ENCODE measurements at places on chromosomes 3 and 15.
A peak's percentile ranks its signal among the peaks of the same experiment; 100 is the strongest.

GRCh38 chr3:64267721-64268604 is 42.7 kb upstream of the PRICKLE2 start:
- DNase-seq: no peak

GRCh38 chr3:101954936-101955335 is 105.6 kb downstream of the NFKBIZ start:
- DNase-seq: no peak

GRCh38 chr3:88385090-88385489 is 235.3 kb downstream of the C3orf38 start:
- no peak for DNase-seq

DNA sequence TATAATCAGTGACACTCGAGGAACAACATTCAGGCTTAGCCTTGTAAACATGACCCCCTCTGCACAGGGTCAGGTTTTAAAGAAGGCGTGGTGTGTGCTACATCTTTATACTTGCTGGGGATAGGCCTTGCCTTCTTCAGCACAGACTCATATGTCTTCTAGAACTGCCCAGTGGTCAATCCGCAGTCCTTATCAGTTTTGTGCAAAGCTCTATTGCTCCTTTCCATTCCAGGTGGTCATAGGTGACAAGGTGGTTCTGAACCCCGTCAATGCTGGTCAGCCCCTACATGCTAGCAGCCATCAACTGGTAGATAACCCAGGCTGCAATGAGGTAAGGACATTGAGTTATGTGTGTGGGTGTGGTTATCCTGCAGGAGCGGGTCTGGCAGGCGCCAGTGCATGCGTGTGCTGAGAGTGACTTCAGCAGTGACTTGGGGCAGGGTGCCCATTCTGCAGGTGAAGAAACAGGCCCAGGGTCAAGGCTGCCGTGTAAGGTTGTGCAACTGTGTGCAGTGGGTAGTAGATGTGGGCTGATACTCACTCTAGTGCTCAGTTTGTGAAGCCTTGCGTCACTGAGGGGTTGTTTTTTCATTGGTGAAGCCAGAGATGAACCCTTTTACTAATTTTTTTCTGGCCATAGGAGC is 150.9 kb downstream of the ITPR1 start:
- no peak for DNase-seq

- no peak for DNase-seq
Observed at GRCh38 chr3:188389711-188390342, 235.9 kb downstream of the LPP start.

- no peak for DNase-seq
Observed at GRCh38 chr15:85710340-85710842, 84.3 kb downstream of the KLHL25 start.

- no peak for DNase-seq
Observed at GRCh38 chr3:155252021-155252420, 41.5 kb downstream of the STRIT1 start.

DNA sequence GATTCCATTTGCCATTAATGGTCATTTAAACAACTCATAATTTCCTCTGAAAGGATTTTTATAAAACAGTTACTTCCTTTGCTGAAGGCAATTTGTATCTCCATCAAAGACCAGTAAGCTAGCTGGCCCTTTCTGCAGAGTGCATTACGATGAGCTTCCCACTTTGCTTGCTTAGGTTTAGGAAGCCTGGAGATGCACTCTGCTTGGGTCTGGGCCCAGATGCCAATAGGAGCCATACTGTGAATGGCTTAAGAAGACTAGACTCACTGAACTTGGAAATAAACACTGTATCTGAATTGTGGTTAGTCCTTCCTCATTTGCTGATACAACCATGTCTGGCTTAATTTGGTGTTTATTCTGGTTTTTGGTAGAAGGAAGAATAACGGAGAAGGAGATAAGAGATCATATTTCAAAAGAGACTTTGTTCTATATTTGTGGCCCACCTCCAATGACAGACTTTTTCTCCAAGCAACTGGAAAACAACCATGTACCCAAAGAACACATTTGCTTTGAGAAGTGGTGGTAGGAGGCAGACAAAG is 38.1 kb downstream of the OXNAD1 start:
- DNase-seq: no peak

- DNase-seq: no peak
Observed at GRCh38 chr3:77620009-77620408, 580.1 kb downstream of the ROBO2 start.

DNA sequence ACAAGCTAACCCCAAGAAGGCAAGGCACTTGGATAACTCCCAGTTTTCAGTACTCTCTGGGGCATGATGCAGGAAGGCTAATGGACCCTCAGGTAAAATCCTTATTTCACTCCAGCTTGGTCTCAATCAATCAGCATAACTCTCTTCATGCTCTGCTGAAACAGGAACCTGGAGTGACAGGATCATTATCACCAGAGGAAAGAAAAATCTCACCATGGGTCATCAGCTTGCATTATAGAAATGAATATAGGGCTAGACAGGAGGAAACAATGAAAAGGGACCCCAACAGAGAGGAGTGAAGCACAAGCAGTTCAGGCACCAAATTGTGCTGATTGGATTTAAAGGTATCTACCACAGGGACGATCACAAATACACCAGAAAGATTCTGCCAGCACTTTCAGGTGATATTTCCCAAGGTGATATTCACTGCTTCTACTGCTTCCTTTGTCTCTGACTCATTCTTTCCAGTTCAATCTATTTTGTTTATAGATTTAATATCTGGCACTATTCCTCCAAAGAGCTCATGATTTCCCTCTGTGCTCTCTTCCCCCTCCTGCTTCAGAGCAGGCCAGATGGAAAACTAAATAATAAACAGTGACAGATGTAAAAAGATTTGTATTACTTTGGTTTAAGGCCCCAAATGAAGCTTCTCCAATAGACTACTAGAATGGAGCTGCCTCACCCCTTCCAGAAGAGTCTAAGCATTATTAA is 22.9 kb upstream of the THUMPD3 start:
- DNase-seq: no peak

DNA sequence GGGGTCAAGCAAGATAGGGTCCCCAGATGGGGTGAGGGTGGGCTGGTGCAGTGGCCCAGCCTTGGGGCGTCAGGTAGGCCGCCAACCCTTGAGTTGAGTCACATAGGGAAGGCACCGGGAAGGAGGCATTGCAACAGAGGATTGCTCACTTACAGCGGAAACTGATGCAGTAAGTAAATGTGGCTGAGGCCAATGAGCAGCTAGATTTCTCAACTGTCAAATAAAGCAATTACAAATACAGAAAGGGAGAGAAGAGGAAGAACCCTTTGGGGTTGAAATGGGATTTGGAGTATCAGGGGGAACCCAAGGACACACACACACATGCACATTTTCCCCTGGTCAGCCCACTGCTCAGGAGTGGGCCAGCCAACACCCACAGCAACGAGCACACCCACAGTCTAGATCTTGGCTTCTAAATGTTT is 44.0 kb downstream of the CHSY1 start:
- no peak for DNase-seq

GRCh38 chr3:10023587-10024310 is 2.5 kb upstream of the FANCD2 start:
- DNase-seq: no peak

GRCh38 chr3:57755368-57755675 is 787 bp upstream of the SLMAP start:
- peak; percentile 19 for DNase-seq

DNA sequence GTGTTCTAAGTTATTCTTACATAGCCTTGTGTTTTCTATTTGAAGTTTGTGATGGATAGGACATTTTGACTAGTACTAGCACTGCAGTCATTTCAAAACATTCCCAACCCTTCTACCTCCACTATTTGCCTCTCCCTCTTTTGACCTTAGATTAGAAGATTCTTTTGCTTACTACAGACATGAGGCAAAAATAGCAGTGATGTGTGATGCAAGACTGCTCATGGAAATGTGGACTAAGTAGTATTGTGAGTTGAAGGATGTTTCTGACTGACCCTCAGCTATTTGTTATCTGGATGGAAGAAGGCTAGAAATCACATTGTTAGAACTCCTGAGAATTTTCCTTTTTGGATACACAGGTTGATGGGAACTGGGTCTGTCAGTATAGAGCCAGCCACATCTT is 45.9 kb downstream of the ATP2C1 start:
- DNase-seq: no peak

DNA sequence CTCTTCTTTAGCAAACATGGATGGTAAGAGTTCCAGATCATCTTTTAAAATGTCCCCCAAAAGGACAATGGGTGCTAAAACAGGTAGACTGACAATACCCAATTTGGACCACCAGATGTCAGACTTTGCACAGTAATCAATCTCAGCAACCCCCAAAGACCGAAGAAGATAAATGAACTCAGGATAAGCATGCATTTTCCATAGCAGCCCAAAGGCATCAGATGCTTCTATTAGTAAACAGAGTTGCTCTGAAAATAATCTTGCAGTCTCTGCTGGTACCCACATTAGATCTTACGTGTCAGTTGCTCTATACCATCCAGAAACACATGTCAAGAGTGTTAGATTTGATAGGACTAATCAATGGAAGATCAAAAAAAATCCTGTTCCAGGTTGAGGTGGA is 20.6 kb downstream of the MYH15 start:
- DNase-seq: peak; percentile 40

DNA sequence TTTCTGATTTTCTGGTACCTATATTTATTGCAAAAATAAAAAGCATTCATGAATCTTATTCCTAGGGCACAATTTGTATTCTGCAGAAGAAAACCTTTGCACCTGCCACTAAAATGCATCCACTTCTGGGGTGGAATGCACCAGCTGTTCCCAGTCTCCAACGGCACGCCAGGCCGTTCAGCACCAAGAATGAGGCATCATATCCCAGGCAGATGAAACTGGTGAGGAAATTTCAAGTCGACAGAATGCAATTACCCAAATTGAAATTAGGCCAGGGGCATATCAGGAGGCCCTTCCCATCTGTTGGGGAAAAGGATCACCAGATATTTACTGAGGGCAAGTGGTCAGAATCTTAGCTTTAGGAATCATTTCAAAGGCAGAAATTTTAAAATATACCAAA is 13.6 kb upstream of the RBMS3 start:
- no peak for DNase-seq

DNA sequence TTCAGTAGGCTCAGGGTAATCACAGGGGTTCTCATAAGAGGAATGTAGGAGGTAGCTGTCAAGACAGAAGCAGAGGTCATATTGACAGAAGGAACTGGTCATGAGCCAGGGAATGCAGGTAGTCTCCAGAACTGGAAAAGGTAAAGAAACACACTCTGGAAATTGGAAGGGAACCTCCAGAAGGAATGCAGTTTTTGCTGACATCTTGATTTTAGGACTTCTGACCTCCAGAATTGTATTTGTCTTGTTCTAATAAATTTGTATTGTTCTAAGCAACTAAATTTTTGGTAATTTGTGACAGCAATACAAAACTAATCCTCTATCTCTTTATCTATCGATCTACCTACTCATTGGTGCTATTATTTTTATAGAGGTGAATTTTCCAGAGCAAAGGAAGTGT is 49.2 kb downstream of the OTOL1 start:
- DNase-seq: no peak

DNA sequence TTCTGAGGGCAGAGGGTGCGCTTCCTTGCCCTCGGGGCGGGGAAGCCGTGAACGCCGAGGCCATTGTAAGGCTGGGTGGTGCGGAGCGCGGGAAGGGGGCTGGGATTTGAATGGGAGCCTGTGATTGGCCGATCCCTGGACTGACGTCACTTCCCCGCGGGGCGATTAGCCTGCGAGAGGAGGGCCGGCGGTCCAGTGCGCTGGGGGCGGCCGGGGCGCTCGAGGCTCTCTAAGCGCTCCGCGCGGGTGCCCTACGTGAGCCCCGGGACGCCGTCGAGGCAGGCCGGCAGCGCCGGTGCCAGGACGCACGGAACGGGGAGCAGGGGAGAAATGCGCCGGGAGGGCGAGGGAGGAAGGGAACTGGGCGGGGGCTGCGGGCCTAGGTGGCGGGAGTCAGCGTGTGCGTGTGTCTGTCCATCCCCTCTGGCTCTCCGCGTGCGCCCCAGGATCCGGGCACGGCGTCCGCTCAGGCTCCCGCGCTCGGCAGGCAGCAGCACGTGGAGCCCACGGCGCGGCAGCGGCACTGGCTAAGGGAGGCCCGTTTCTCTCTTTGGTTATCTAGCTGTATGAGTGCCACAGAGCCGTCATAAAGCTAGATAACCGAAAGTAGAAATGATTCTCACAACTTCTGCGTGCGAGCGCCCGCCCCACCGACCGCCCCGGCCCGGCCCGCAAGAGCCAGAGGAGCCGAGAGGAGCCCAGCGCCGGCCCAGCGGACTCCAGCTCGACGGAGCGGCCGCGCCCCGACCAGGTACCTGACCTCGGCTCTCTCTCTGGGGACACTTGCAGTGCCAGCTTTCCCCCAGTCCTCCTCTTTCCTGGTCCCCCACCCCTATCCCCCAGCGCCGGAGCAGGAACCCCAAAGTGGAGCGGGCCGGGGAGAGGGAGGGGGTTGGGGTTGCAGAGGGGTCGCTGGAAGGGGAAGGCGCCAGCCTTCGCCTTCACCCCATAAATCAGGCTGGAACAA is 33.1 kb upstream of the POLG start:
- no peak for DNase-seq

DNA sequence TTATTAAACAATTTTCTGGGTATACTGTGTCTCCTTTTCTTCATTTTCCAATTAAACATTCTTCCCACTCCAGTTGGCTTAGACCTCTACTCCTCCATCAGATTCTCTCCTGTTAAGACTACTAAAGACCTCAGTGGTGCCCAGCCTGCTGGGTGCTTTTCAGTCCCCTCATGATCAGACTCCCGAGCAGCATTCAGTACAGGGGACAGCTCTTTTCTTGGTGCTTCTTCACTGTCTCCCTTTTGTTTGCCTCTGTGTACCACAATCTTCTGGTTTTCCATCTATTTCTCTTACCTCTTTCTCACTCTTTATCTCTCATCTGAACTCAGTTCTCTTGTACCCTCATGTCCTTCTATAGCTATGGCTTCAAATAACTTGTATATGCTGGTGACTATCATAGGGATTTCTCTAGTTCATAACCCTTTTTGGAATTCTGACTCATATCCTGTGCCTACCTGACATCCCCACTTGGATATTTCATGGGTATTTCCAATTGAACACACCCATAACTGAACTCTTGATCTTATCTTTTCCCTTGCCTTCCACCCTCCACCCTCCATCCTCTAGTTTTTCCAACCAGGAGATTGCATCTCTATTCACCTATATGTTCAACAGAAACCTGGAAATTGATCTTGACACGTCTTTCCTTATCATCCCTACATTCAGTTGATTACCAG is 55.6 kb upstream of the ABHD10 start:
- no peak for DNase-seq

- DNase-seq: no peak
Observed at GRCh38 chr15:73004462-73004861, 47.8 kb upstream of the NEO1 start.

- no peak for DNase-seq
Observed at GRCh38 chr15:89770041-89770440, 6.1 kb upstream of the MESP2 start.
